ENCODE measurements at places on chromosomes 4 and X.

GRCh38 chrX:8030361-8030760 lies 103.1 kb upstream of the PNPLA4 start:
- no peak for DNase-seq

- no peak for DNase-seq
Measured at GRCh38 chr4:108391701-108392455, 223.1 kb upstream of the LEF1 start.

DNA sequence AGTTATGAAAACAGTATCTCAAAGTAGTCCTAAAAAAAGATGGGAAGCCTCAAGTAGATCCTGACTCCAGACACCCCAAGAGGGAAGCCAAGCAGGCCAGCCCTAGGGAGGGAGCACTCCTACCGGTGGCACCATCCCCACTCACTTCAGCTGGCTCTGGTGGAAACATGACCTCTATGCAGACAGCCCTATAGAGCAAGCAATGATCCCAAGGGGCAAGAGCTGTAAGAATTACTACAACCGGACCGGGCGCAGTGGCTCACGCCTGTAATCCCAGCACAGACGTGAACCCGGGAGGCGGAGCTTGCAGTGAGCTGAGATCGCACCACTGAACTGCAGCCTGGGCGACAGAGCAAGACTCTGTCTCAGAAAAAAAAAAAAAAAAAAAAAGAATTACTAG lies 5.7 kb downstream of the LETM1 start:
- DNase-seq, result no peak

DNA sequence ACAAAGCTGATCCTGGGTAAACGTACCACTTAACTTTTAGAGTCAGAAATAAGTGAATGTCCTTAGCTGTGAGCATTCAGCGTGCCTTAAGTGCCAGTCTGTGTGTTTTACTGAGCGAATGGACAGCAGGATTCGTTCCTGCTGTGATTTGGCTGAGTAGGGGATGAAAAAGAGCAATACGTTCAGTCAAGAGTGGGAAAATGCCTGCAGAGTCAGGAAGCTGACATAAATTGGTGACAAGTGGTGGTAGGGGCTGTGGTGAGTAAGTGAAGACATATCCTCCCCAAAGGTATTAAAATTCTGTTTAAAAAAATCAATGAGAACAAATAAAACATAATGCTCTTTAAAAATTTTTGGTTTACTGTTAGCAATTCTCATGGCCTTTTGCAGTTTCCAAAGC lies 56.6 kb upstream of the TNIP3 start:
- no peak for DNase-seq

GRCh38 chrX:44344194-44344593 lies 722 bp upstream of the EFHC2 start:
- DNase-seq, result no peak

DNA sequence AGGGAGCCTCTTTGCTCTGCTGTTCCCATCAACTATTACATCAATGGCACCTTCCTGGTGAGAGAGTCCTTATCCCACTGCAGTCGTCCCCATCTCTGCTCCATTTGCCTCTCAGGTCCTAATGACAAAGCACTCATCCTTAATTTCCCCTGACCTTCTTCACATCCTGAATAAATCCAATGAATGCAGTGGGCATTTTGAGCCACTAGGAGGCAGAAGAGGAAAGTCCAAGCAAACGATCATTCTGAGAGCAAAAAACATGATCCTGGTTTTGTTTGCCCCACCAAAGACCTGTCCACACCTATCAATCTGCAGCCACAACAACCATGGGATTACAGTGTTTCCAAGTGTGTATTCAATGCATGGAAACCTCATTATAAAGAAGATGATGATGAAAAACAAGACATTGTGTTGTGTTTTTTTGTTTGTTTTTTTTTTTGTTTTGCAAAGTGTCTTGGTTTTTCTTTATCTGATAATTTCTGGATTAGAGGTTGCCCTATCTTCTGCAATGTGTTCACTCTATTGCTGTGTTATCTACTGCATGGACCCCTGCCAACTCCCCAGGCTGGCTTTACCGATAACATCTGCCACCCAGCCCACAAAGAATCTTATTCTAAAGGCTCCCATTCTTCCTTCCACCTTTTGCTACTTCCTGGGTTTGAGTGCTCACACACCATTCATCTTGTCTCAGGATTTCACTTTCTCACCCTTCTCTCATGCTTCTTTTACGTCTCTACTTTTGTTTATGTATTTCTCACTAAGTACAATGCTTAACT lies 207.2 kb downstream of the NLGN4X start:
- DNase-seq, result no peak

DNA sequence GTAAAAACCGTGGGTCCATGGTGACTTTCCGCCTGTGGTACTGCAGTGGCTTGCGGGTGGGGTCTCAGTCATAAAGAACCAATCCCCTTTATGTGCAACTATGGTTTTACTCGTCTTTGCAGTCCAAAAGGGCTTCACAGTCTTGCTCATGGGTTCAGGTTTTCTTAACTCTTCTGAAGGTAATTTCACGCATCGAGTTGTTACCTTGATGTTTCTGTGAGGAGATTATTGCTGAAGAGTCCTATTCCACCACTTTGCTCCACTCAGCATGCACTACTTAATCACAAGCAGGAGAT lies 41.5 kb downstream of the F8 start:
- DNase-seq, result no peak

- DNase-seq, result no peak
Measured at GRCh38 chrX:123036401-123036800, 147.7 kb upstream of the GRIA3 start.

DNA sequence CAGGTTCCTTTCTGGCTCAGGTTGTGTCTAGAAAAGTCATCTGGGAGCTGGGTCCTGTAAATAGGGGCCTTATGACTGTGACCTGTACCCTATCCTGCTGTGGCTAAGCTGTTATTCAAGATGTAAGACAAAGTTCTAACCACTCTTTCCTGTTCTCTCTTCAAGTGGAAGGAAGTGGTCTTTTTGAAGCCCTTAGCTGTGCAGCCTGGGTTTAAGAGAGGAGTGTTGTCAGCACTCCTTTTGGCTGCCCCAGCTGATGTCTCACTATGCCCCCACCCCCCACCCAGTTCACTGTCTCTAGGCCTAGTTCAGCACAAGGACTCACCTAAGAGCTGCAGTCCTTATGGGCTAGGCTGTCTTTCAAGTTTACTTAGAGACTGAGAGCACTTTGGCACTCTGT lies 1069.5 kb downstream of the FAM133A start:
- DNase-seq, result no peak

DNA sequence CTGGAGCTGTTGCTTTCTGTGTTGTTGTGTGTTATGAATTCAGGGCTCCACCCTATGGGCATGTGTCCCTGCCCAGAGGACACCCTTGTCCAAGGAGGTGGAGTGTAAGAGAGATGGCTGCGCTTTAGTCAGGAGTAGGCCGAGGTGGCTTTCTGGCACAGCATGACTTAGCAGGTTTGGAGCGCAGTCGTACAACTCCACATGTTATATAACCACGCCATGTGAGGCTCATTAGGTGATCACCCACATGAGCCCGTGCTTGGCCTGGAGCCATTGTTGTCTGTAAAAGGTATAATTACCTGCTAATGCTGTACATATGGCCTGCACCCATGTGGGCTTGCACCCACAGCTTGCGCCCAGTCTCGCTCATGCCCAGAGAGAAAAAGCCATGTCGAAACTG lies 15.8 kb upstream of the ANAPC4 start:
- no peak for DNase-seq

DNA sequence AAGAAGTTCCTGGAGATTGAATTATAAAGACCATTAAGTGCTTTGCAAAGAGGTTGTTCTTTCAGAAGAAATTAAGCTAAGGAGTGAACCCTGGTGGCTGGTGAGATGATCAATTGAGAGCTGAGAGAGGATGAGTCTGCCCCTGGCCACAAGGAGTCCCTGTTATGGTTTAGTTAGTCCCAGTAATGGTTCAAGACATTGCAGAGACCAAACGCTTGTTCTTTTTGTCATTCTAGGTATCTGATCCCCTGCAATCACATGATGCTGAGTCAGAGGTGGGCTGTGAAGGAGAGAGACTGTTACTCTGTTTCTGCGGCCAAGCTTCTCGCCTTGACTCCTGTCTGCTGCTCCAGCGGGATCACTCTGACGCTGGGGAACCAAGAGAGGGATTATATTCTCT lies 114.5 kb downstream of the GATB start:
- no peak for DNase-seq

GRCh38 chrX:21735768-21736127 lies 22.2 kb downstream of the SMPX start:
- DNase-seq, result no peak

DNA sequence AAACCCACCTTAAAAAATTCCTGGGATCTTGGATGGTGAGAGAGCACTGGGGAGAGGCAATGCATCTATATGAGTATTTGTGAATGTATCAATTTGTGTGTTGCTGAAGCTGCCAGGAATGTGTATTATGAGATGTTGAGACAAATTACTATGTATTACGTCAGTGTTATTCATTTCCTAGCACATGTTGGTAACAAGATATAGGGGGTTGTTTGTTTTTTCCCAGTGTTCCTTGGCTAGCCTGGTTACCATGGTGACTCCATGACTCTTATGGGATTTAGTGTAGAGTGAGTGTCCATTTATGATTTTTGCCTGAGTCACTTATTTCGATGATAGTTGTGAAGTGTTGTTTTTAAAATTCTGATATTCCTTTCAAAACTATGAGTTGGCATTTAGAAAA lies 65.6 kb downstream of the RAB40A start:
- DNase-seq, result no peak

- no peak for DNase-seq
Measured at GRCh38 chr4:125808022-125808421, 493.3 kb downstream of the FAT4 start.

DNA sequence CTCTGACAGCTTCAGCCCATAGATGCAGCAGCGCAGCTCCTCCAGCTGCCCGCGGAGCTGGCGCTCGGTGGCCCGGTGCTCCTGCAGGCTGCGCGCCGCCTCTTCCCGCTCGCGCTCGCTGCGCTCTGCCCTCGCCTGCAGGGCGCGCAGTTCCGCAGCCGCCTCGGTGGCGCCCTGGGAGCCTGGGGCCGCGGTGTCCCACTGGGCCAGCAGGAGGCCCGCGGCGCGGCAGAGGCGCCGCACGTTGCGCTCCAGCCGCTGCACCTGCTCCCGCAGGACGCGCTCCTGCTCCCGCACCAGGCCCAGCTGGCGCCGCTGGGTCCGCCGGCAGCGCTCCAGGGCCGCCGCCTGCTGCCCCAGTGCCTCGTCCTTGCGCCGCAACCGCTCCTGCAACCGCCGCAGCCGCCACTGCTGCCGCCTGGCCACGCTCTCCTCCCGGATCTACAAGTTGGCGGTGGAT lies 10.1 kb downstream of the C4orf50 start:
- DNase-seq, result no peak

- no peak for DNase-seq
Measured at GRCh38 chr4:5773271-5773555, 62.2 kb downstream of the EVC start.

- DNase-seq, result no peak
Measured at GRCh38 chr4:140602714-140603113, 34.0 kb upstream of the UCP1 start.

- no peak for DNase-seq
Measured at GRCh38 chr4:131001371-131001770, 1905.4 kb downstream of the C4orf33 start.

GRCh38 chr4:38456096-38456495 lies 207.9 kb upstream of the KLF3 start:
- DNase-seq, result no peak

DNA sequence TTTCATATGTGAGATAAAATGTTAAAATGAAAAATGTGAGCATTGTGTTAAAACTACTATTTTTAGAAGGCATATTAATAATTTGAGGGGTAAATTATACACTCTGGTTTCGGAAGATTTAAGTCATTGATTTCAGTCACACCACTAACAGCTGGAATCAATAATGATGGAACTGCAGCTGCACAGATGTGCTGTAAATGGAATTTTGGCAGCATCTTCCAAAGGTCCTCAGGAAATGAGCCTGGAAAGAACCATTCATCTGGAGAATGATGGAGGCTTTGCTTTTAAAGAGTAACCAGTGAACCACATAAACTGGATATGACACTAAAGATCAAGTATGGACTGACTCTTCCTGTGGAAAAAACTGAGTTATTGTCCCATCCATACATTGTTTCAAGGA lies 759.0 kb upstream of the EPHA5 start:
- no peak for DNase-seq

- no peak for DNase-seq
Measured at GRCh38 chr4:26248647-26249046, 72.2 kb upstream of the RBPJ start.

GRCh38 chr4:168498251-168498650 lies 1.4 kb downstream of the PALLD start:
- no peak for DNase-seq

DNA sequence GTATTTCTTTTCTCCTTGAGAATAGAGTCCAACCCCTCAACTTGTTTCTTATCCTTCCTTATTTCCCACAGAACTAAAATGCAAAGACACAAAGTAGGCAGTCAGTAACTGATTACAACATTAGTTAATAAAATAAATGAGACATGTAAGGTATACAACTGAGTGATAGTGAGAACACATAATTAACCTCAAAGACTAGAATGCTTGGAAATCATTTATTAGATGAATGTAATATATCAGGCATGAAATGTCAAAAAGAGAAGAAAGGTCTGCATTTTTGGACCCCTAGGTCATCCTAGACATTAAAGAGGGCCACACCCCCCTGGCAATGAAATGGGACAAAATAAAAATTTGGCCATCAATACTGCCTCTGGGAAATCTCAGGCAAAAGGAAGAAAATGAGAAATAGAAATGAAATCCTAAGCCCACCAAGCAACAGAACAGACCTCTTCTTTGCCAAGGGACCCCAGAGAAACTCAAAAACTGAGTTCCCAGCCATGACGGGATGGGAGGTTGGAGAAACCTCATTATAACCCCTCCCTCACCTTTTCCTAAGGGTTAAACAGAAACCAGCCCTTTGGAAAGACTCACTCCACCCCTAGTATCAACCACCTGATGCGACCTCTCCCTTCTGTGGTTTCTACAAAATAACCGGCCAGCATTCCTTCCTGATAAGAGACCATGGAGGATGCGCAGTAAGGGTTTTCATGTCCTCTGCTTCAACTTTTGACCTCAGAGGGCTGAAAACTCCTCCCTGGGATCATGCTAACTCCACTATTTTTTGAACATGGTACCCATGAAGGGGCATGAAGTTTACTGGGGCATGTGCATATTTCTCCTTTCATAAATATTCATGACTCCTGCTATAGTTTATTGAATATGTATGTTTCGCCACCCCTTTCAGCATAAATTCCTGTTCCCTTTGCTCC lies 90.0 kb upstream of the EXOC1L start:
- no peak for DNase-seq

- no peak for DNase-seq
Measured at GRCh38 chrX:111504941-111505340, 6.5 kb upstream of the SERTM2 start.

DNA sequence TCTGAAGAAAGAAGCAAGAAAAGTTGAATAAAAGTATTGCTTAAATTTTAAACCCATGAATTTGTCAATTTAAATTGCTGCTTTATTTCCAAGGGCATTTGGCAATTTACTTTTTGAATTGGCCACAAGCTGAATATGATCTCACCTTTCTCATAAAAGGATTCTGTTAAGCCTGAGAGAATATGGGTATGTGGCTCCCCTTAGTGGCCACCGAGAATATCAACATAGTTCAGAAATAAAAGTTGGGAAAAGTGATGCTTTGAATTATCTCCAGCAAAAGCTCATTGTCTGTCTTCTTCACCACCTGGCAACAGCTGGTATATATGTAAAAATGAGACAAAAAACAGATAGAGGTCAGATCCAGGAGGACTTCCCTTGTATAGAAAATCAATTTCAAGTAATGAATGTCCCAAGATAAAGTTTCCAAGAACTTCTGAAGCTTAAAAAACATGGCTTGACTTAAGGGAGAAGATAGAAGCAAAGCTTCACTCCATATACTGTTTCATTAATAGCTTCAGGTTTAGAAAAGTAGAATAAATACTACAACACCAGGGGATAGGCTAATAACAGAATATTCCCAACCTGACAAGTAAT lies 290.7 kb upstream of the FAM241A start:
- no peak for DNase-seq
